Activated CD4-positive, alpha-beta T cell treated with anti-CD3 and anti-CD28 coated beads, Interleukin-2, amount 50 U/mL, for 1 hour (primary cell): ENCODE measurements at places on chromosomes 5 and 9.

- no peak for DNase-seq
Measured at GRCh38 chr5:134649163-134649835, 714 bp downstream of the SEC24A start.

GRCh38 chr5:128409166-128409800 lies 128.8 kb downstream of the FBN2 start:
- DNase-seq: no peak

- DNase-seq: no peak
Measured at GRCh38 chr5:52269859-52270258, 517.9 kb upstream of the ITGA1 start.

GRCh38 chr5:83899326-83899970 lies 178.8 kb upstream of the HAPLN1 start:
- DNase-seq: no peak

GRCh38 chr5:168176251-168176650 lies 115.2 kb upstream of the WWC1 start:
- DNase-seq: no peak
